ENCODE measurements at places on chromosomes 4 and X.

DNA sequence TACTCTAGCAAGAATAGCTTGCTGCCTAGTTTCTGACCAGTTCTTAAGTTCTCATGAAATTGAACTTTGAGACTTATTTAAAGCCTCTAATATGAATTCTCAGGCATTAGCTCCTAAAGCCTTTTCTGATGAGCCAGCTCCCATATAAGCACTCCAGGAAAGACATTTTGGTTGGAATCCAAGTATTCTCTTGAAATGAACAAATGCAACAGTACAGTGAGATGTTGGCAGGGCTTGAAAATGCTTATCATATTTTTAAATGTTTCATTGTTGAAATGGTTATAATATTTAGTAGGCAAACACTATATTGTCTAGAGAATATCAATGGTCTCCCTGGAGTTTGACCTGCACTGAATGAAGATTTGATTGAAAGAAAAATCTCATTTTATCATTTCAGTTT is 240.3 kb downstream of the ANK2 start:
- no peak for DNase-seq

DNA sequence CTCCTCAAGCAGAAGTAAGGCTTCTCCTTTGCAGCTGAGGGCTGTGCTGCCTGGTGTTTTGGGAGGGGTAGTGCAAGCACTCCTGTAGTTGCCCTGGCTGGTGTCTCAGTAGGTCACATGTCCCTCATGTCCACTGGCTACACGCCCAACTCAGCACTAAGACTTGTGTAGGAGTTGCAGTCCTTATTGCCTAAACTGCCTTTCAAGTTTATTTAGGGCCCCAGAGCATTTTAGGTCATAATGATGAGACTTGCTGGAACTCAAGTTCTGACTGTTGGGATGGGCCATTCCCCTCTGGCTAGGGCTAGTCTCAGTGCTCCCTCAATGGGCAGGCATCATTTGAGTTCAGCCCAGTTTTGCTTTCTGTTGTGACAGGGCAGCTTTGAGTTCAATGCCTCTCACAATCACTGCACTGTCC is 44.1 kb downstream of the PPM1K start:
- no peak for DNase-seq

DNA sequence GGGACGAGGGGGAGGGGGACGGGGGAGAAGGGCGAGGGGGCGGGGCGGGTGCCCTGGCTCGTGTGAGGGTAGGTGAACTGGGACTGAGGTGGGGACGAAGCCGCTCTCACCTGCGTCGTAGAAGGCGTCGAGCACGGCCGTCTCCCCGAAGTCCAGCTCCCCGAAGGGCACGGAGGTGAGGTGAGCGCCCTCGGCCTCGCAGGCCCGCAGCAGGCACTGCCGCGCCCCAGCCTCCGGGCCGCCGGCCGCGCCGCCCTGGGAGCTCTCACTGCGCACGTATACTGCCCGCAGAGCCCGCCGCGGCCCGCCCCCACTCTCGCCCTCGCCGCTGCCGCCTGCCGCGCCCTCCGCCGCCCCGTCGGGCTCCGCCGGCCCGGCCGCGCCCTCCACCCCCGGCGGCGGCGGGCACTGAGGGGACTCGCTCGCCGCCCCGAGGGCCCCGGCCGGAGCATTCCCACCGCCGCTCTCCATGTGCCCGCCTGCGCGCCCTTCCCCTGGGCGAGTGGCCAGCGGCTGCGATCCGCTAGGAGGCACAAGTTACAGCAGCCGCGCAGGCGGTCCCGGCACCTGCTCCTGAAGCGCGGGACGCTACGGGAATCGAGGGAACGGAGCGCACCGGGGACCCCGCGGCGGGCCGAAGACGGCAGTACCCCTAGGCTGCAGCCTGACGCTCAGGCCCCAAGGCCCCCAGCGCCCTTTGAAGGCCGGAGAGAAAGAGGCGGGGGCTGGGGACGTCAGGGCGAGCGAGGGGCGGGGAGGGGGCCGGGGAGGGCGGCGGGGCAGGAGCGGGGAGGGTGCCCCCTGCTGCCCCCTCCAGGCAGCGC is at the start of gene MAP3K15:
Gene MAP3K15 (minus strand): TSS at position 718 of the 824 bp plus-strand sequence. CDS start 247 bp downstream, at position 471.
- peak; percentile 46 for DNase-seq

DNA sequence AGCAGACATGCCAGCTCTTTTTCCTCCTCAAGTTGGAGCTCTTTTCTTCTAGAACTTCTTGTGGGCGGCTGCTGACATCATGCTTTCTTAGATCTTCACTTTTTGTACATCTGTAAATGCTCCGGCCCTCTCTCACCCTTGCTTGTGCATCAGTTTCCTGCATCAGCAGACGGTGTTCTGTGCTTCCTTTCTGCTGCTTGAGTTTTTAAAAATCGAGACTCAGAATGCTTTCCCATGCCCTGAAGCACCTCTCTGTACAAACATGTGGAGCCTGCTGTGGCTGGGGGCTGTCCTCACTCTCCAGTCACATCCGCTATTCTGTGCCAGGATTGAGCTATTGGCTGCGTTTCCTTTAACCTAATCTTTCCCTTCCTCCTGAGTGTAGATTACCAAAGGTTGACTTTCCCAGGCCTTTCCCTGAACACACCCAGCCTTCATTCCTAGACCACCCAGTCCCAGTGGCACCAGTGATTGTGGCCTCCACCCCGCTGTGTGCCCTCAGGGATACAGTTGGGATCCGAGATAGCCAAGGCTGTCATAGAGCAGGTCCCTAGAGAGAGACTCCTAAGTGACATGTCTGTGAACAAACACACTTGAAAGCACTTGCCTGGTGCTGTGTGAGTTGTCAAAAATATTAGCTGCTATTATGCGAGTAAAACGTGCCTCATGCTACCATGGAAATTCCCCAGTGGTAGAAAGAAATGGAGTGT is 41.9 kb downstream of the TNIP2 start:
- DNase-seq = no peak

- DNase-seq = no peak
Observed at GRCh38 chr4:8297141-8297601, 27.6 kb downstream of the HTRA3 start.

GRCh38 chr4:77347351-77347966 is 190.5 kb downstream of the CCNG2 start:
- no peak for DNase-seq

DNA sequence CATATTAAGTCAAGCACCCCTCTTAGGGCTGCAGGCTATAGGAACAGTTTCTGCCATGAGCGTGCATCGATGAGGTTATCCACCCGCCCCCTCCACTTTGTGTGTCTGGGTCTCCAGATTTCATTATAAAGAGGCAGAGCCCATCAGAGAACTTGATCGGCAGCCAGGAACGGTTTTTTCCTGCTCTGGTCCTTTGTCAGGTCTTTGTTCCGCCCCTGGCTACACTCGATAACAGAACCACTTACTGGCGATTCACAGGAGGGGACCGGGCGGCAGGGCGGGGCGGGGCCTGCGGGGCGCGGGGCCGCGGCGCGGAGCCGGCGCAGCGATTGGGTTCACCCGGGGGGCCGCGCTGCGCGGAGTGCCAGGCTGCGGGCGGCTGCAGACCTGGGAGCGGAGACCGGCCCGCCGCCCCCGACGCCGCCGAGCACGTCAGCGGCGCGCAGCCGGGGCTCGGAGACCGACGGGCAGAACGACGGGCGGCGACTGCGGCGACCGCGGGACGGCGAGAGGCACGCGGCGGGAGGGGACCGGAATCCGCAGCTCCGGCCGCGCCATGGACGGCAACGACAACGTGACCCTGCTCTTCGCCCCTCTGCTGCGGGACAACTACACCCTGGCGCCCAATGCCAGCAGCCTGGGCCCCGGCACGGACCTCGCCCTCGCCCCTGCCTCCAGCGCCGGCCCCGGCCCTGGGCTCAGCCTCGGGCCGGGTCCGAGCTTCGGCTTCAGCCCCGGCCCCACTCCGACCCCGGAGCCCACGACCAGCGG is at the start of gene SLC10A4:
Gene SLC10A4 (plus strand): TSS at position 338 of the 771 bp plus-strand sequence. CDS start 219 bp downstream, at position 557.
- DNase-seq = peak; percentile 53

GRCh38 chr4:99868126-99868596 is 26.1 kb downstream of the LAMTOR3 start:
- DNase-seq = no peak

DNA sequence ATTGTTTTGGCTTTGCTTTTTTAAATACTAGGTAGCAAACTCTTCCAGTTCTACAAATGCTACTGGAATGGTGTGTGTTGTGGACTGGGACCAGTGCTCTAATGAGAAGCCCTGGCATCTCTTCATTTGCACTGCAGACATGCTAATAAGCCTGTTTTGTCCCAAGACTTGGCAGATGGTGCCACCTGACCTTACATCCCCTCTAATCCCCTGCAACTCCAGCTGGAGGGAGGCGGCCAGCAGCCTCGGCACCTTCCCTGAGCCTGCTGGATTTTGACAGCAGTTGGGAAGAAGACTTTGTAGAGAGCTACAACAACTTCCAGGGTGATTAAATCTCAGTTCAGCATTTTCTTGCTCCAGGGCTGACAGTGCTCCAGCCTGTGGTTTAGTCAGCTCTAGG is 200.0 kb downstream of the DCLK2 start:
- DNase-seq = no peak

DNA sequence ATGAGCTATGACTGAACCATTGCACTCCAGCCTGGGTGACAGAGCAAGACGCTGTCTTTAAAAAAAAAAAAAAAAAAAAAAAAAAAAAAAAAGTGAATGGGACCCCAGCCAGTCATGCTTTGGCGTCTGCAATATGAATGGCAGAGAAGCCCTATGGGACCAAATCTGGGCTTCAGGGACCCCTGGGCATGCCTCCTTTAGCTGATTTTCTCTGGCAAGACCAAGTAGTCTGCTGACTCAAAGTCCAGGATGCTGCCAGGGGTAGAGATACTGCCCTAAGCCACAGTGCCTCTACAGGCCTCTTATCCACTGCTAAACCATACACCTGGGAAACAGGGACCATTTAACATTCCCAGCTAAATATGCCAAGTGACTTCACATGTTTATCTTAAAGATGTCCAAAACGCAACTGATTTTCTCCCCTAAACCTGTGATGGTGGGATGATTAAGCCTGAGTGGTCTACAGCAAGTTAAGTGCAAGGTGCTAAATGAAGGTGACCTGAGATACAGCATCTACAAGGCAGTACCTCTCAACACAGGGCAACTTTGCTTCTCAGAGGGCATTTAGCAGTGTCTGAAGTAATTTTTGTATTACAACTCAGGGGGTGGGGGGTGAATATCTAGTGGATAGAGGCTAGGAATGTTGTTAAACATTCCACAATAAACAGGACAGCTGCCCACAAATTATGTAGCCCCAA is 5.8 kb downstream of the RPS4X start:
- no peak for DNase-seq

DNA sequence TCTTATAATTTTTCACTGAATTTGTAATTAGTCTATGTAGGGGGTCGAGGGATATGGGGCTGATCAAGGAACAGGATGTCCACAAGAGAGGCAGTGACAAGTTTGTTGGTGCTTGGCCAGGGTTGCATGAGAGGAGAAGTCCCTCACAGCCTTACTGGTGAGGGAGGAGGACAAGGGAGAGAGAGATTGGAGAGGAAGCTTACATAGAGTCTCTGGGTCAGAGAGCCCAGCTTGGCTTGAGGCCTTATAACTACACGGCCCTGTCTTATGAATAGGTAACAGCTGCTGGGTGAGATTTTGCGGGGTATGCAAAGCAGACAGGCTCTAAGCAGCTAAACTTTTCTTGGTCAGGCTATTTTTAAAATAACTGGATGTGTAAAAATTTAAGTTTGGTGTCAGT is 37.9 kb upstream of the OTUD4 start:
- DNase-seq = peak; percentile 32

GRCh38 chrX:41148553-41148952 is 63.3 kb downstream of the USP9X start:
- DNase-seq = no peak

- no peak for DNase-seq
Observed at GRCh38 chrX:41382714-41383645, 49.0 kb downstream of the DDX3X start.

- no peak for DNase-seq
Observed at GRCh38 chr4:173532725-173533511, 2.9 kb upstream of the HAND2 start.

DNA sequence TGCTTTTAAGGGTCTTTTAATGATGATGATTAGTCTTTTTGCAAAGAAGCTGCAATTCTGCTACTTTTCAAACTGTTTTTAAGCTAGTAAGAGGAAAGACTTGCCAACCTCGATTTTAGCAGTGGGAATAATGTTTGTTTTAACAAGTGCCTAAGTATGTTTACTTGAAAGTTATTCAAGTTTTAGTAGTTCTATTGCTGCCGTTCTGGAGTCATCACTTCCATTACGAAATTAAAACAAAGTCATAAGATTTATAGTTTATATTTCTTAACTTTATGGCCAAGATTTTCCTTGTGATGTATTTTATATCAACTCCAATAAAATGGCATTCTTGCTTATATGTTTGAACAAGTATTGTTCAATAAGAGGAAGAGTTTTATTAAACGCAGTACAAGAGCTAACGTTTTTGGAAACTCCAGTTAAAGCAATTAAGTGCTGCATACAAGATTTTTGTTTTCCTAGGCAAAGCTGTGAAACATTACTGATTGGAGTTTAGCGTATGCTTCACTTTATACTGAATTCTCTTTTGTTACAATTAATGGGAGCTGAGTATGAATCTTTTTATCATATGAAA is 211.3 kb downstream of the TENM3 start:
- no peak for DNase-seq

GRCh38 chr4:123618606-123619005 is 222.0 kb downstream of the SPRY1 start:
- no peak for DNase-seq

- DNase-seq = peak; percentile 30
Observed at GRCh38 chr4:173252024-173252935, 81.9 kb downstream of the HMGB2 start.
